ENCODE measurements at places on chromosomes 5 and 9.

DNA sequence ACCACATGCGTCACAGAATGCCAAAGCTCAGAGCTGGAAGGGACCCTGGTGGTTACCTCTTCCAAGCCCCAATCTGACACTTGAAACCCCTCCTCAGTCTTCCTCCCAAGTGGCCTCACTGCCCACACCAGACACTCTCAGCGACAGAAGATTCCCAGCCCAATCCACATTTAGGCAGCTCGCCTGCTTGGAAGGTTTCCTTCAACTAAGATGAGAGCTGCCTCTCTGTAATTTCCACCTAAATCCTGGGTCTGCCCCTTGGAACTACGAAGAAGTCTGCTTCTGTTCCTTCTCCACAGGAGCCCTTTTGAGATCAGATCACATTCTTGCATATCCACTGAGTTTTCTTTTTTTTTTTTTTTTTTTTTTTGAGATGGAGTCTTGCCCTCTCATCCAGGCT is 83.7 kb downstream of the PAX5 start:
- no peak for DNase-seq

- DNase-seq, result no peak
Observed at GRCh38 chr5:53970475-53970874, 339.9 kb downstream of the ARL15 start.

- DNase-seq, result no peak
Observed at GRCh38 chr9:77751341-77752091, 103.4 kb upstream of the GNA14 start.

DNA sequence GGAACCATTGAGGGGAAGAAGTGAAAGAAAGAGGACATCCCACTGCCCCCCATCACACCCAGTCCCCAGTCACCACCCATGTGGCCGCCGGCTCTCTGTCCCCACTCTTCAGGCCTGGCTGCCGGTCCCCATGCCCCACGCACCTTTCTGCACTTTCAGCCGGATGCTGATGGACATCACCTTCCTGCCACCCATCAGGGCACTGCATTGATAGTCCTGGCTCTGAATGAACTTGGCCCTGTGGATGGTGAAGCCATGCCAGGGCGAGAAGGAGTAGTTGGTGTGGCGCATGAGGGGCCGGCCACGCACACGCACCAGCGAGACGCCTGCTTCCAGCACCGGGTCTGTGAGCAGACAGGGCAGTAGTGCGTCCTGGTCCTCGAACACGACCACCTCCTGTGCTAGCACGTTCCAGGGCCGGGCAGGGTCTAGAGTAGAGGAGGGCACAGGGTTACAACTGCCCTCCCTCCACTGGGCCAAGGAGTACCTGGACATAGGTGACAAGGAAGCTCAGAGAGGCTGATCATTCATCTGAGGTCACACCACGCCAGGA is 6.4 kb downstream of the CSF1R start:
- DNase-seq, result no peak

DNA sequence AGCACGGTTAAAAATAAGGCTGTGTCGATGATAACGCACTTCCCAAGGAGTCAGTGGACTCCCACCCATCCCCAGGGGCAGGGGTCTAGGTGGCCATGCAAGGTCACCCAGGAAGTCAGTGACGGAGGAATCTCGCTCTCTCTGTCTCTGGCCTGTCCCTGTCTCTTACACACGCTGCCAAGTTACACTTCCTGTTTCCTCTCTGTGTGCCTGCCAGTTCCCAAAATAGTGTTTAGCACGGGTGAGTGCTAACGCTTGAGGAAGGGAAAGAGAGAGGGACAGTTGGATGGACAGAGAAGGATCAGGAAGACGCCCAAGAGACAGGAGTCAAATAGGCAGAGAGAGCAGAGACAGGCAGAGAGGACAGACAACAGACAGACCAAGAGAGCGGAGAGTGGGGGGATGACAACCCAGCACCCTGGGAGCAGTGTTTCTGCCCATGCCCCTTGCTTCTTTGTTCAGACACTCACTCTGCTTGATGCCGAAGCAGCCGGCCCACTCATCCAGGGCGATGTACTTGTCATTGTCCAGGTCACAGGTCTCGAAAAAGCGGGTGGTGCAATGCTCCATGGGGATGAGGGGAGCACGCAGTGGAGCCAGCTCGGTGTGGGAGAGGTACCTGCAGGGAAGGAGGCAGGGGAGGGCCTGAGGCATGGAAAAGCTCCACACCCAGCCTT is 23.0 kb downstream of the SPARC start:
- no peak for DNase-seq

- DNase-seq, result no peak
Observed at GRCh38 chr5:170268884-170269283, 28.7 kb downstream of the LCP2 start.

GRCh38 chr9:32399110-32399815 is 14.8 kb downstream of the ACO1 start:
- DNase-seq, result no peak

DNA sequence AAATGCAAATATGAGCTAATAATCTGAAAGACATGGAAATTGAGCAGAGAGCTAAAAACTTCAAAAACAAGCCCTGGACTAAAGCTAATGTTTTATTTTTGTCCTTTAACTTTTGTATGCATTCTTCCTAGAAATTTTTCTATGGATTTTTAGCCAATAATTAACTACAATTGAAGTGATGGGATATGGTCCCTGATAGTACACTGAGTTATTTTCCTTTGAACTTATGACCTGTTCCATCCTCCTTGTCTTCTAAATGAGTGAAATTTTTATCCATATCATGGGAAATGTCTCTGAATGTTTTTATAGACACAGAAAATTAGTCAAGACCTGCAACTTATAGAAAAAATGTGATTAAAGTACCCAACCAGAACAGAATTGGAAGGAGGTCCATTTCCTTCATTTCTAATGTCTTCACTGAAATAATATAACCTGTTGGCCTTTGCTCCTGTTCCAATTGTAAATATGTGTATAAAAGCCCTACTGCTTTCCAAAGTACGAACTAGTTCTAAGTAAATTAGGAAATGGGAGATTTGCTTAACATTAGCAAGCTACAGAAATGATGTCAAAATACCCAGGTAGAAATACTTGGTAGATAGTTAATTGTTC is 11.3 kb upstream of the ERAP2 start:
- no peak for DNase-seq

- DNase-seq, result no peak
Observed at GRCh38 chr5:15993919-15994318, 185.7 kb downstream of the MARCHF11 start.

- no peak for DNase-seq
Observed at GRCh38 chr5:180370861-180371641, 17.9 kb upstream of the GFPT2 start.

GRCh38 chr5:134462761-134463160 is 51.1 kb upstream of the CDKN2AIPNL start:
- no peak for DNase-seq

DNA sequence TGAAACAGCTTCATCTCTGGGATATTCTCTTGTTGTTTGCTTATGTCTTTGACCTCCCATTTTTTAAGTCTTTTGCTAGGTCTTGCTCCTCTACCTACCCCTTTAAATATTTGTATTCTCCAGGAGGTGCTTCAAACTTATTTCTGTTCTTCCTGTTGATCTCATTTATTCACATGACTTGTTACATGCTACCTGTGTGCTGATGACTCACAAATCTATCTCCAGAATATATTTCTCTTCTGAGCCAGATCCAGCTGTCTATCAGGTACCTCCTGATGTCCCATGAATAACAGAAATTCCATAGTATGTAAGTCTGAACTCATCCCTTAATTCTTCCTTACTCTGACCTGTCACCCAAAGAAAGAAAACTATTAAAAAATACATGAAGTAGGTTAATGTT is 11.0 kb downstream of the NIPBL start:
- DNase-seq, result no peak

DNA sequence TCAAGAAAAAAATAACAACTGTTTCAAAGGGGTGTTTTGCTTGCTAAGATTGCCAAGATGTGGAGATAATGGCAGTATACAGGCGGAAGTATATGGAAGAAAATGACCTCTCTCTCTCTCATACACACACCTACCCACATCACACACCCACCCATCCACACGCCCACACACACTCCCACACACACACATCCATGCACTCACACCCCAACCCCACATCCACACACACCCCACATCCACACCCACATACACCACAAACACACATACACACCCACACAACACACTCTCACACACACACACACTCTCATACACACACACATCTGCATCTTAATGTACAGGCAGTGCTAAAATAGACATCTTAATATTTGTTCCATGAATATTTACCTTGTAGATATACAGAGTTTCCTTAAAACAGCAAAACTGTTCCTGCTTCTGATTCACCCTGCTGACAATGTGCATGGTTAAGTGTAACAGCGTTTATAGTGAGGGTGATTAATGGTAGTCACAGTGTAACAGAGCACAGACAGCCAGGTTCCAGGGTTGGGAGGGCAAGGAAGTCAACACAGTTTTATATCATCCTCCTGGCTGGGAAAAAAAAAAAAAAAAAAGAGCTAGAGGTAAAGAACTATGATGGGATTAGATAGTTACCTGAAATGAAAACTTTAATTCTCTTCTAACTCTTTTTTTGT is 8.3 kb downstream of the BHMT2 start:
- no peak for DNase-seq

GRCh38 chr5:144169904-144170275 is 569 bp downstream of the YIPF5 start:
- DNase-seq, result no peak

GRCh38 chr5:74848553-74849025 is 17.6 kb downstream of the FAM169A start:
- no peak for DNase-seq

DNA sequence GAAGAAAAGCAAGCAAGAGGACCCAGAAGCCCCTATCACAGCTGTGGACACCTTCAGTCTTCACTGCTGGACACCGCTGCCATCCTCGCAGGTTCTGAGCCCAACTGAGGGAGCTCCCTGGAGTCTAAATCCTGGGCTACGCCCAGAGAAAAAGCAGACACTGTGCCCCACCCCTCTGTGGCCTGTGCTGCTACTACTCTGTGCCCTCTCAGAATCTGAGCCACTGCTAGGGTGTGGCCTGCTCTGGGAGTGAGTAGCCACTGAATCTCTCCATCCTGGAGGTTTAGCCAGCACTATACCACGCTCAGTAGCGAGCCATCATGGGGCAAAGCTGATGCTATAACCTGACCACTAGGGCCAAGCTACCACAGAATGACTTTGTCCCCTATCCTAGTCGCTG is 338.2 kb downstream of the NPR3 start:
- no peak for DNase-seq

DNA sequence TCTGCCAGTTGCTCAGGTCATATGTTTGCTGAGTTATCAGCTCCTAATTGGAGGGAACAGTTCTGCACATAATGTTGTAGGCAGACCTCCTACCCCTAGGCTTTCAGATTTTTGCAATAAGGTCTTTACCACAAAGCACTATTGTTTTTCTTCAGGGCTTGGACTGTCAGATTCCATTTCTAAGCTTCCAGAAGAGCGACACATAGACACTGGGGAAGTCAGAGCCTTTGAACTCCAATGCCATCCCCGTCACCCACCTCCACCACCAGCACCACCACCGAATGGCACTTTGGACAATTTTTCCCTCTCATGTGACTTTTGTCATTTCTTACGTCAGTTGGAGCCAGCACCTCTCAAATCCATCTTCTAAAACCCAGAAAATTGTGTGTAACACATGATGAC is 28.3 kb upstream of the SPRY4 start:
- DNase-seq, result no peak

DNA sequence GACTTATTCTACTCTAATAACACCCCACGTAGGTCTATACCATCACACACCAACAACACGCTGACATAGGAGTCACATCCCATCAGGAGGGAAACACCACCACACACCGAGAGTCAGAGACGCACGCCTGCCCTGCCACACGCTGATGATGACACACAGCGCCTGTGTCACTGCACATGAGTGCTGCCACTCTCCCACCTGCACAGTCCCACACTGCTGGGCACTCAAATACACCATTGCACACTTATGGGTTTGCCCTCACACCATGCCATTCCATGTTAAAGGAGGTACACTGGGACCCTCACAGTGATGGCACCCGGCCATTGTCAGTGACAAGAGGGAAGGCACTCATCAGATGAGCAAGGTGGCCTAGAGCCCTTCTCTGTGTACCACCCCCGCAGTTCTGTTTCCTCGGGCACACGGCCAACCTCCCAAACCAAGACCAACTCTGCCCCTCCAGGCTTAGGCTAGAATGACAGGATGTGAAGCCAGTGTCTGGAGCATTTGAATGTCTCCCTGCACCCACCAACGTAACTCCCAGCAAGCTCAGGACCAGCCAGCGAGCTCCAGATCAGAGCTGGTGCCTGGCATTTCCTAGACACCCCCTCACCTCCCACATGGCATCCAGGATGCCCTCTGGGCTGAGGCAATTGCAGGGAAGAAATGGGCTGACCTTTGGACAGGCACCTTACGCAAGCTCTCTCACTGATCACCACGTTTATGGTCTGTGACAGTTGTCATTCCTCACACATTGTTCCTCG is 3.6 kb upstream of the CPLX2 start:
- DNase-seq, result no peak

DNA sequence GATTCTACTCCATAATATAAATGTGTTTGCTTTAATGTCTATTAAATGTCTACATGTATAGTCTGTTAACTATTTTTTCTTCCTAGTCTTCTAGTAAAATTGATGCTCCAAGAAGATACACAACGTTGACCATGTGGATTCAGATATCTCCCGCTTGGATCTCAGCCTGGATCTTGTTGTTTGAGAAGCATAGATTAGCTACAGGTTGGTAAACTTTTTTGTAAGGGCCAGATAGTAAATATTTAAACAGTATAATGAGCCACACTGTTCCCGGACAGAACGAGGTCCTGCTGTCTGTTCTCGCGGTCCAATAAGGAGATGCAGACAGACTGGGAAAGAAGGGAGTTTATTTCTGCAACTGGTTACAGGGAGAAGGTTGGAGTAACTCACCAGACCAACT is 86.2 kb upstream of the IL12B start:
- no peak for DNase-seq

DNA sequence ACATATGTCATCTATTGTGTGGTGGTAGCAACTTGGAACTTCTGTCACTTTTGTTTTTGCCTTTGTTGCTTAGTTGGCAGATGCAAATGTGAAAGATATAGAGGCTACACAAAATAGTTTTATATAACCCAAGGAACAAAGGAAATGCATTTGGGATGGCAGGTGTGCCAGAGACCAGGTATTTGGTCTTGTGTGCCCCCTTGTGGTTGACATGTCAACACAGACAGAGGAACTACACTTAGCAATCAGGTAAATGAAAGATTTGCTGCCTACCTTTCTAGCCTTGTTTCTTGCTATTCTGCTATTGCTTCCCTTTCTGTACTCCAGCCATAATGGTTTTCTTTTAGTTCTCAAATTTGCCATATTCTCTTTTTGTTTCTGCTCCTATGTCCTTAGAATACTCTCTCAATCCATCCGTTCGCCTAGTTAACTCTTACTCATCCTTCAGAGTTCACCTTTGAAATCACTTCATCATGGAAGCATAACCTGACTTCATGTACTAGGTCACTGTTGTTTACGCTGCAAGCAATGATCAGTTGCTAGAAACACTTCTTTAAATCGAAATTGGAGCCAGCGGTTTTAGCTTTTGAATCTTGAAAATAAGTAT is 119.5 kb downstream of the TRPM3 start:
- DNase-seq, result no peak

- peak; percentile 52 for DNase-seq
Observed at GRCh38 chr9:129610473-129611306, 10.2 kb downstream of the C9orf50 start.
